ENCODE measurements at places on chromosomes 2 and 18. TPM values are rescaled to one million over a fixed set of nuclear protein-coding genes. Genes with fewer than 3 reads are reported as not detected.

Gene FBLN7
- total RNA-seq = 4.6 TPM

Gene SCG2
- total RNA-seq = 0.33 TPM

Gene FLACC1
- 0.54 TPM for total RNA-seq

Gene GATA6
- 0.11 TPM for total RNA-seq

Gene C2orf80
- not detected for total RNA-seq

Gene FOXI3
- not detected for total RNA-seq

Gene RRM2
- total RNA-seq = 18.5 TPM

Gene UBXN2A
- total RNA-seq = 14.5 TPM

Gene LIPG
- 0.39 TPM for total RNA-seq

Data from placental epithelial cell (primary cell).